ENCODE measurements at places on chromosomes 5 and 9.

- no peak for DNase-seq
These were observed 6.2 kb downstream of the PCSK1 start for GRCh38 chr5:96426831-96427230.

GRCh38 chr9:7799944-7800285 is 337 bp upstream of the DMAC1 start:
- DNase-seq, result no peak

DNA sequence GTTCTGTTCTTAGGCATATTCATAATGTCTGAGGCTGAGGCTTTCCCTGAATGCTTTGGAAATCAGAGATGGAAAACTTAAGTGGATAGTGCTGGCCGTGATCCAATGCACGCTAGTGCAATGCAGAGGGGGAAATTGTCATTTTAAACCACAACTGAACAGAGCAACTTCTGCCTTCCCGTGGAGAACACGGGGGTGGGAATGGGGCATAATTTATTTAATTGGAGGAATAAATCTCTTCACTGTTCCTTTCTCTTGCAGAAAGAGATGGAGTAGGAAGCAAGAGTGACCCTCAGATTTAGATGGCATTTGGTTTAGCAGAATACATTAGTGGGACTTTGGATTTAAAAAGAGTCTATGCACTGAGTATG is 22.9 kb upstream of the NREP start:
- peak; percentile 9 for DNase-seq

GRCh38 chr5:143248822-143249579 is 154.5 kb downstream of the NR3C1 start:
- DNase-seq, result no peak

GRCh38 chr5:120014535-120014934 is 385.2 kb downstream of the FAM170A start:
- no peak for DNase-seq

DNA sequence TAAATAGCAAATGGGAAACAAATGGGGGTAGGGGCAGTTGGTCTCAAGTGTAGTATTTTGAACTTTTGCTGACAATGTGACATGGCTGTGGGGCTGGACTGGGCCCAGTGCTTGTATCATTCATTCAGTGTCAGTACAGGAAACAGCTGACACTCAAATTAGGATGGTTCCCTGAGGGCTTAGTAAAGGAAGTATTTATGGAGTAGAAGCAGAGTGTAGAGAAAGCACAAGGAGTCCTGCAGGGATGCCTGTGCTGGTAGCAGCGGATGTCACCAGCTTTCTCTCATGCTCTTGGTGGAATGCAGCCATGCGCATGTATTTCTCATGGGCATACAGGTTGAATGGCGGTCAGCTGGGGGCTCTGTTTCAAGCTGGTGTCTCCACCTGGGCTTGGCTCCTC is 72.9 kb upstream of the SLC44A1 start:
- no peak for DNase-seq

- no peak for DNase-seq
These were observed 60.1 kb downstream of the RGS3 start for GRCh38 chr9:113523421-113524141.

DNA sequence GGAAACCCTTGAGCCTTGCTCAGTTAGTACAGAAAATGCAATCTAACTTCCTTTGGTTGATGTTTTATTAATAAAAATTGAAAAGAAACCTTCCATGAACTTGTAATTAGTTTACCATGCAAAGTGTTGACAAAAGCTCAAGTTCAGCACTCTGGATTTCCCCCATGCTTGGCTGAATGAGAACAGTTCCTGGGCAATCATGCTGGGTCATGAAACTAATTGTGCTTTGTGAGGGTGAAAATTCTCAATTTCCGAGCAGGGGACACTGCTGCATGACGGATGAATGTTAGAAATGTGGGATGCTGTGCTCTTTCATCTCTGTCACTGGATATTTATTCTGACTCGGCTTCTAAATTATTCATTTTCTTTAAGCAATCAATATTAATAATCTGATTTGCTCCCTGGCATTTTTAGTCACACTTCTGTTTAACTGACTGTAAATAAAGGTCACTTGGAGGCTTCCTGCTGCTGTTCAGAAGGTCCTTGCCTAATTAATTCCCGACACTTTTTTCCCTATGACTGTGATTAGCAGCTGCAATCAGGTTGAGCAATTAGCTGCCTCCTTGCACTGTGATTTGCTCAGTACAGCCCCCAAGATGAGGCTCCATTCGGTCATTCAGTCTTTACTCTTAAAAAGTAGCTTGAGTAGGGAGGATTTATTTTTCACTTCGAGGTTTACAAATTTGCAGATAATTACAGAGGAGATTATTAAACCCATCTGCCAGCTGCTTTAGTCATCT is 678.1 kb upstream of the ZNF608 start:
- no peak for DNase-seq

DNA sequence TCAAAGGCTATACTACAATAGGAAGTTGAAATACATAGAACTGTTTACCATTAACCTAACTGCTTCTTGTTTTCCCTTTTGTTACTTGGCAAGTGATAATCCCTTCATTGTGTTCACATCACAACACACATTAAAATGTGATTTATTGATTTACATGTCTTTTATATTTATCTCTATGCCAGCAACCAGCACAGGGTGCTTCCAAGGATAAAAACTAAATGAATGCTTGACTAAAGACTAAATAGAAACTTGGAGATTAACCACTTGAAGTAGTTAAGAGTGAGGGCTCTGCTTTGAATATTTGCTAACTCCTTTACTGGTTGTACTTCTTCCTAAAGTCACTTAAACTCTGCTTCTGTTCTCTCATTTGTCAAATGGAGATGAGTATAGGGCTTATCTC is 1730.6 kb downstream of the EFNA5 start:
- DNase-seq, result no peak

GRCh38 chr9:136313111-136314055 is 9.5 kb upstream of the CCDC187 start:
- no peak for DNase-seq

GRCh38 chr5:177005619-177006264 is 837 bp downstream of the UIMC1 start:
- peak; percentile 72 for DNase-seq

- no peak for DNase-seq
These were observed 14.3 kb upstream of the SIL1 start for GRCh38 chr5:139212486-139212885.

GRCh38 chr5:69004676-69005075 is 89.1 kb upstream of the SLC30A5 start:
- DNase-seq, result no peak

- peak; percentile 38 for DNase-seq
These were observed 564.0 kb upstream of the KLF4 start for GRCh38 chr9:108053555-108054061.

DNA sequence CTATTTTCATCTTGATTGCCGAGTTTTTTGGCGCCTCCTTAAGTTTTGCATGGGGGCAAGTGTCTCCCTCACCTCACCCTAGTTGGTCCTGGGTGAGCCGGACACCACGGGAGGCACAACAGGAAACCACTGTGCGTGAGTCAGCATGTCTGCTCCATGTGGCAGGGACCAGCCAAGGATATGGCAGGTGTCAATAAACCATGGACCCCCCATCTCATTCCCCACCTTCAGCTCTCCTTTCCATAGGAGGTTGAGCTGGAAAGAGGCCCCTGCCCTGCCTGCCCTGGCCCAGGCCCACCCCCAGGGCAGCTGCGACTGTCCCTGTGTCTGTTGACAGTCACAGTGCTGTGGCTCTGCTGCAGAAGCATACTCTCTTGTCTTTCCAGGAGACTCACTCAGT is 3.1 kb downstream of the SPACA9 start:
- DNase-seq, result no peak

- no peak for DNase-seq
These were observed 58.3 kb downstream of the NRG2 start for GRCh38 chr5:139984816-139985215.

DNA sequence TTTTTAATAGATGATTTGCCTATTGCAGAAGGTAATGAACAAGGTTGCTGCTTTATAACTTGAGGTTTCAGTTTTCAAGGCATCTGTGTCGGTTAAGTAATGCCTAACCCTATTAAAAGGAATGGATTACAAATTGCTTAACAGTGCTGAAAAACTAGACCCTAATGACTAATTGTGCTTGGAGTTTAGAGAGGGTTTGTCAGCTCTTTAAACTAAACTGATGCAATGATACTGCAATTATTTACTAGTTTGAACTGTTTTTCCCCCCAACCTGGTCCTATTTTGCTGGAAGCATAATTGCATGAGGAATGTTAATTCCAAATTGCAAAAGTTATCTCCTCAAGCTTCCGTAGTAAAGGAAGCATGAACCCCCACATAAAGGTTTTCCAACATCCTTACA is 39.3 kb upstream of the TLX3 start:
- no peak for DNase-seq

DNA sequence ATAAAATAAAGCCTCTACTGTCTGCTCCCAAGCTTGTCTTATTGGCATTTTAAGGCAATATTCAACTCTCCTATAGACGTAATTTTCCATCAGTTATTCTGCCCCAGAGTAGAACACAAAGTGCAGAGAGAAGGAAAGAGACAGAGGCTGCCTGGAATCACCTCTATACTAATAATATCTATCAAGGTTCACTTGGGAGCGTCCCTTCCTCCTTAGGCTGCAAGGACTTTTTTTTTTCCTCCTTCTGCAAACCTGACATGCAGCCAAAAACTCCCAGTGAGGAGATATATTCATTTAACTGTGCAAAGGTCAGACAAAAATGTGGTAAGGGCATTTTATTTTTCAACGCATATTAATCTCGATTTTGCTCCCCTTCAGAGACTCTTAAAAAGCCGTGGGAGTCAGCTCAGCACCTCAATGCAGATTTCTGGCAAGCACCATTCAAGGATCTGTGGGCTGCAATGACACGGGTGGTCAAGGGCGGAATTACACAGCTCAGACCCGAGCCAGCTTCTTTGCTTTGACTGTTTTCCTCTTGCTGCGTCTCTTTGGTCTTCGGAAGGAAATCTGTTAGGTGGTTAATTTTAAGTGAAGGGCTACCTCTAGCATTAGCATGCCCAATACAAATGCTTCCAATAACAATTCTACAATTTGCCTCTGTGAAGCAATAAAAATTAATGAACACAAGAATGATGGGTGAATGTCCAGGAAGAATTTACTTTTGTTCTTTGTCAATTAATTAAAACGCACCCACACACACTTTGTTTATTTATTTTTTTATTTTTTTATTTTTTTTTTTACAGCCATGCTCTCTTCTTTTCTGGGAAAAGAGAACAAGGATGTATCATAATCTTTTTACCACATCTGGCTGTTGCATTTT is 587.7 kb upstream of the GRAMD2B start:
- peak; percentile 62 for DNase-seq

- no peak for DNase-seq
These were observed 13.8 kb downstream of the RALGDS start for GRCh38 chr9:133107245-133107722.

GRCh38 chr9:98502976-98503325 is 205.8 kb downstream of the GABBR2 start:
- no peak for DNase-seq
